ENCODE measurements at places on chromosomes 6 and 20.

DNA sequence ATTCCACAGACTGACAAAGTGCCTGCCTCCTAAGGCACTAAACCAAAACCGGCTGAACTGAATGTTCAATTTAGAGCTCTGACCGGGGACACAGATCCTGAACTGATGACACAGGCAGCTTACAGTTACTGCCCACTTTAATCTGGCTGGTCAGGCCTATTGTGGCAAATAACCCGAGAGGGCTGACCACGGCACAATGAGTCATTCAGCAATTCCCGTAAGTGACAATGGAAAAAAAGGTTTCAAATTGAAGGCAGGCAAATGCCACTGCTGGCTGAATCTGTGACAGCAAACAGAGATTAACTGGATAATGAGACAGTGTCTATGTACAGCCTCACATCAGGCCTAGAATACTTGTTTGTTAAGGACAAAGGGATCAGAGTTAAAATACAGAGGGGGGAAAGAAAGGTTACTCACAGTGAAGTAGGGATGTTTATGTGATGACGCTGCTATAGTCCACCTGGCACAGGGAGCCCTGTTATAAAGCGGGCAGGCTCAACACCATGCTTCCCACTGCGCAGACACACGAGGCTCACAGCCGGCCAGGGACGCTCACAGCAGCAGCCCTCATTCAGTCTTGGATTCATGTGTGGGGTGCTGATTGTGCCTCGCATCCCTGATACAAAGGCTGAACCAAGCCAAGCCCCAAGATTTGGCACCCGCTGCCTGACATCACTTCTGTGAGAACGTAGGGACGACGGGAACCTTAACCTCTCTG lies 54.4 kb downstream of the RTN4IP1 start:
- no peak for DNase-seq

DNA sequence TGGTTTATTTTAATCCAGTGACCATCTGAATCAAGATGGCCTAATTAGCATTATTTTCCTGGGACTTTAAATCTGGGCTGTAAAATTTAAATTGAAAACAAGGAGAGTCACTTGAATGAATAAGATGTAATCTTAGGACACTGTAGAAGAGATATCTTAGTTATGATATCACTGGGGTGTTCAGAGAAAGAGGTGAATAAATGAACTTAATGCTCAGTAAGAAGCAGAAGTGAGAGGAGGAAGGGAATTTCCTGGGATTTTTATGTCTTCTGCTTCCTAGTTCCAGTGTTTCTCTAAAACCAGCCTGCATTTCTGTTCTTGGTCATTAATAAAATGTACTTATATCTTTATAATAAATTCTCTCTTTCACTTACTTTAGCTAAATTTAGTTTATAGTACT lies 136.8 kb upstream of the PTPRK start:
- DNase-seq: no peak

DNA sequence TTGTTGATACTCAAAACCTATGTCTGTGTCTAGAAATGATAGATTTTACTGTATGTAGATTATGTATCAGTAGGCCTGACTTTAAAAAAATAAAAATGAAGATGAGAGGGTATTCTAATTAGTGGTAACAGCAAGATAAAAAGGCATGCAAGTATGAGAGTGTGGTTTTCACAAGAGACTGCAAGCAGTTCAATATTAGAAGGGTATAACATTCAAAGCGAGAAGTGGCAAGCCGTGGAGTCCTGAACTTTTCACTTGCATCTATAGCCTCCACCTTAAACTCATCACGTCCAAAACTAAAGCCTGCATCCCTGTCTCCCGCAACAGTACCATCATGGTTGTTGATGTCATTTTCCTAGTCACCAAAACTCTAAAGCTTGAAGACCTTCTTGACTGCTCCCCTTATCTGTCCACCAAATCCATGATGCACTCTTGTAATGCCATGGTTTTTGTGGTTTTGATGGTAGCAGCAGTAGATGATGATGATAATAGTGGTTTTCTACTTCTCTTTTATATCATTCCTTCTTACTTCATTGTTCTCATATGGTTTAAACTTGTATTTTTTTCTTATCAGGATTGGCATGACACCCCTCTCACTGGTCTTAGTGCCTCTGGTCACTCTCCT lies 9.2 kb upstream of the CGA start:
- no peak for DNase-seq

- DNase-seq: no peak
Observed at GRCh38 chr6:31083742-31084354, 28.5 kb downstream of the C6orf15 start.

DNA sequence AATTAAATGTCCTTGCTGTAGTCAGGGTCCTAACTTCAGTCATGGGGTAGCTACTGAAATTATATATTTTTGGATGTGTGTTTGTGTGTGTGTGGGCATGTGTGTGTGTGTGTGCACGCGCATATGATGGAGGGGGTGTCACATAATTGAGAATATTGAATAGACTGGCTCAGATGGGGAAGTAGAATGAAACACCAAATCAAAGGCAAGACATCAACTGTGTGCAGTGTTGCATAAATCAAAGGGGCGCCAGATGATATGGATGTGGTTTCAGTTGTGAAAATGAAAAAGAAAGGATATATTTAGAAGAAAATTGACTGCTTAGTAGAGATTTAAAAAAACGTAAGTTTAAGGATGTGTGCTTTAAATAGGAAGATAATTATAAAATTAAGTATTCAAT lies 144.2 kb upstream of the CEP162 start:
- no peak for DNase-seq

DNA sequence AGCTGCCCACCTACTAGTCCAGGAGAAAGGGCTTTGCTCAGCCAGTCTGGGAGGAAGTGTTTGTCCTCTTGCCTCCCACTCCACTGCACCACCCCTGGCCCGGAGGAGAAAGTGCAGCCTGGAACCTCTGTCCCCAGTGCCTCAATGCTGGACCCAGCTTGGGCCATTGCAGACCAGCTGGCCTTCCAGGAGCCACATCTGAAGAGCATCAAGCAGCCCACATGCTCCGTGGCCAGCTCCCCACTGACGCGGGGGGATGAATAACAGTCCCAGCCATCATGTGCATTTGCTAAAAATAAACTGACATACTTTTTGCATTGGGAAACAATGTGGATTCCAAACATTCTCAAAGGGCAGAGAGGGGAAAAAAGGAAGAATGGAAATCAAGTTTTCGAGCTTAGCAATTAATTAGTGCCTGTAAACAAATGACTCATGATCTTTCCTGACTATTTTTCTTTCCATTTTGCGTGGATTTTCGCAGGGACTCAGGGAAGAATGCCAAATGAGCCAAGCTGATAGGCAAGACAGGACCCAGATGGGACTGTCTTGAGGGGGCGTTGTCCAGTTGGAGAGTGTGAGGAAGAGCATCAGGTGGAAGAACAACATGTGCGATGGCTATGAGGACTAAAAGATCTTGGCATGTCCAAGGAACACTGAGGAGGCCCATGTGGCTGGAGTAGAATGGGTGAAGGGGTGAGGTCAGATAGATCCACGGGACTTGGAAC lies 34.1 kb downstream of the CEBPB start:
- no peak for DNase-seq
